ENCODE measurements at places on chromosomes 13 and 19.

GRCh38 chr13:43537124-43537523 lies 249.6 kb downstream of the ENOX1 start:
- no peak for DNase-seq

- no peak for DNase-seq
Measured at GRCh38 chr19:35404879-35405622, 34.2 kb downstream of the GPR42 start.

GRCh38 chr19:14492756-14493337 lies 3.1 kb downstream of the GIPC1 start:
- DNase-seq = no peak

- peak; percentile 78 for DNase-seq
Measured at GRCh38 chr13:24727731-24728601, 36.0 kb upstream of the RNF17 start.
